Mesangial cell (primary cell): ENCODE measurements at places on chromosomes 5 and 9. TPM values are rescaled to one million over a fixed set of nuclear protein-coding genes. Genes with fewer than 3 reads are reported as not detected.

The CCL28 gene
- total RNA-seq = 2.3 and 4.2 TPM in 2 replicates

The CDC20B gene
- total RNA-seq = not detected in 2 replicates

The DOCK8 gene
- total RNA-seq = 0.49 and 2.8 TPM in 2 replicates

The RAB3C gene
- under 0.01 TPM in 1 of 2 replicates, not detected in the other for total RNA-seq

The FLT4 gene
- 0.38 and 0.81 TPM in 2 replicates for total RNA-seq

The MSX2 gene
- 0.16 and 0.38 TPM in 2 replicates for total RNA-seq

The MARVELD2 gene
- 6.8 and 9.1 TPM in 2 replicates for total RNA-seq

The GABRB2 gene
- 0.13 TPM in 1 of 2 replicates, not detected in the other for total RNA-seq

The PDE6A gene
- under 0.01 TPM in 1 of 2 replicates, not detected in the other for total RNA-seq

The CCNO gene
- 0.65 and 1.3 TPM in 2 replicates for total RNA-seq

The N4BP3 gene
- total RNA-seq = 1.3 and 1.8 TPM in 2 replicates

The DMRTA1 gene
- 1.3 and 1.9 TPM in 2 replicates for total RNA-seq

The EXOSC3 gene
- total RNA-seq = 40.6 and 72.5 TPM in 2 replicates

The TUSC1 gene
- 18.6 and 31.4 TPM in 2 replicates for total RNA-seq

The CBY3 gene
- 0.81 TPM in 1 of 2 replicates, not detected in the other for total RNA-seq

The GRXCR2 gene
- not detected in 2 replicates for total RNA-seq

The TAF1L gene
- not detected in 2 replicates for total RNA-seq

The SPINK13 gene
- total RNA-seq = 0.25 TPM in 1 of 2 replicates, not detected in the other

The AP3S1 gene
- total RNA-seq = 22.2 and 35.2 TPM in 2 replicates

The GALNT10 gene
- 47.7 and 57.9 TPM in 2 replicates for total RNA-seq

The PCDHB13 gene
- 0.16 and 1.1 TPM in 2 replicates for total RNA-seq

The ENHO gene
- 0.65 TPM in 1 of 2 replicates, not detected in the other for total RNA-seq

The PCDHGA12 gene
- 3.4 and 13.8 TPM in 2 replicates for total RNA-seq

The LRRC70 gene
- total RNA-seq = 0.16 and 0.38 TPM in 2 replicates

The ANKRD18B gene
- total RNA-seq = 4.6 and 4.8 TPM in 2 replicates

The PCDHB14 gene
- 0.16 and 0.63 TPM in 2 replicates for total RNA-seq

The FOXD4L3 gene
- total RNA-seq = not detected in 2 replicates

The LHFPL2 gene
- total RNA-seq = 31.6 and 34.4 TPM in 2 replicates

The FGF18 gene
- total RNA-seq = 0.33 and 14.1 TPM in 2 replicates
